ENCODE measurements at places on chromosomes 13 and 19. TPM values are rescaled to one million over a fixed set of nuclear protein-coding genes. Genes with fewer than 3 reads are reported as not detected.

The ZNF534 gene
- not detected for total RNA-seq

The RNF17 gene
- not detected for total RNA-seq

The CBLC gene
- not detected for total RNA-seq

The ADGRE3 gene
- not detected for total RNA-seq

The LHB gene
- not detected for total RNA-seq

The SUPT5H gene
- 145 TPM for total RNA-seq

The CYP4F8 gene
- not detected for total RNA-seq

The CYP2A6 gene
- not detected for total RNA-seq

The DHDH gene
- total RNA-seq: 2.1 TPM

The PEAK3 gene
- total RNA-seq: 0.43 TPM

The FGF14 gene
- not detected for total RNA-seq

The TSHZ3 gene
- total RNA-seq: 1.2 TPM

The ZC3H13 gene
- total RNA-seq: 37.1 TPM

The S1PR5 gene
- total RNA-seq: 0.26 TPM

The EBPL gene
- 28.3 TPM for total RNA-seq

The GFY gene
- total RNA-seq: not detected

The CEACAM20 gene
- total RNA-seq: not detected

The ERCC2 gene
- 24.5 TPM for total RNA-seq

The BCAM gene
- total RNA-seq: not detected

The MAB21L1 gene
- total RNA-seq: not detected

The ATP1A3 gene
- 1.2 TPM for total RNA-seq

The PGLYRP2 gene
- not detected for total RNA-seq

The CD70 gene
- 6.8 TPM for total RNA-seq

The POSTN gene
- total RNA-seq: not detected

The RNASEH2A gene
- 28.5 TPM for total RNA-seq

The SHISA7 gene
- not detected for total RNA-seq

The ZNF729 gene
- not detected for total RNA-seq

The ZNF527 gene
- total RNA-seq: 7.5 TPM

The ZNF560 gene
- total RNA-seq: not detected

The TTC9B gene
- total RNA-seq: not detected

The PLVAP gene
- not detected for total RNA-seq

The LILRB3 gene
- 4.8 TPM for total RNA-seq

The SHANK1 gene
- not detected for total RNA-seq

The ZNF266 gene
- total RNA-seq: 38.0 TPM

The OR7C1 gene
- total RNA-seq: not detected

The ZNF345 gene
- 8.0 TPM for total RNA-seq

The KIRREL2 gene
- total RNA-seq: 0.30 TPM

The ZNF792 gene
- 16.7 TPM for total RNA-seq

The OXGR1 gene
- total RNA-seq: not detected

The KLK12 gene
- not detected for total RNA-seq

The IZUMO1 gene
- total RNA-seq: not detected

The CLEC17A gene
- total RNA-seq: not detected

The UBAC2 gene
- total RNA-seq: 70.6 TPM

The IQCN gene
- 6.0 TPM for total RNA-seq
